ENCODE measurements at places on chromosomes 5 and 9.

DNA sequence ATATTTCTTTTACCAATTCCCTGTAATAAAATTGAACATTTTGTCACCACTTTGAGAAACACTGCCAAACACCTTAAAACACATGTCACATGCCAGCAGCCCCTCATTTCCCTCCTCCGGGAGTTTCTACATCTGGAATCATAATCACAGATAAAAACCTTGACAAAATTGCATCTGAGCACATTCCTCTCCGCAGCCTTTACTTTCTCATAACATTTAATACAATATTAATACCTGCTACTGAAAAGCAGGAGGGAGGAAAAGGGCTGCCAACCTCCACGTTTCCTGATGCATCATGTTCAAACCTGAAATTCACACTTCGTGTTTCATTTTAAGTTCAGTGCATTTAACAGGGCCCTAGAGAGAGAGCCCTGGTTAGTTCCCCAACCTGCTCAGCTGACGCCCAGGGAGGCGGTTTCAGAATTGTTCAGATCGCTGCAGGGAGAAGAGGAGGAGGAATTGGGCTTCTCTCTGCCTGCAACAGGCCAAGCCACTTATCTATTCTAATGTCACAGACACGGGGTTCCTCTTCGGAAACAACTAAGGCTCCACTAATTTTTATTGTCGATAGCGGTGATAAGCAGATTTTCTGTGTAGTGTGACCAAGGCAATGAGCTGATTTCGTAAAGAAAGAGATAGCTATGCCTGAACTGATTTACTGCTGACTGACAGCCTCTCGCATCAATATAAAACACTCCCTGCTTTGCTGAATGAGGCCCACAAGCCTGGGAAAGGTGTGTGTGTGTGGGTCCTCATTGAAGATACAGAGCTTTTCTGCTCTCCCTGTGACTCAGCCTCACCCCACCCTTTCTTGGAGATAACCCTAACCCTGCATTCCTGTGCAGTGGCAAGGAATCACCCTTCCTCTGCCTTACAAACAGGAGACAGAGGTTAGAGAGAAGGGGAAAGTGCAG is 4.9 kb upstream of the LHX2 start:
- peak; percentile 21 for DNase-seq

DNA sequence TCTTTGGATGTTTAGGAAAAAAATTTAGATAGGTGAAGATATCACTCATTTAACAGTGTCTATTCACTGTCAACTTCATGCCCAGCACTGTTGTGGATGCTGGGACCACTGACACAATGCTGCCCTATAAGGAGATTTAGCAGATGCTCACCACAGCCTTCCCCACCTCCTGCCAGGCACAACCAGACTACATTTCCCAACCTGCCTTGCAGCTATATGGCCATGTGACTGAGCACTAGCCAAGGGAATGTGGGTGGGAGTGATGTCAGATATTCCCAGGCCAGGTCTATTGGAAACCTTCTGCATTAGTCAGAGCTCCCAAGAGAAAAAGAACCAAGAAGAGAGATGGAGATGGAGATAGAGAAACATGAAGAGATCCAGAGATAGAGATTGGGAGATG is 302.6 kb upstream of the TAS2R1 start:
- DNase-seq: no peak

GRCh38 chr5:92543201-92543600 is 1037.8 kb downstream of the NR2F1-AS1 start:
- no peak for DNase-seq

GRCh38 chr9:130636648-130637020 is 27.8 kb upstream of the PRDM12 start:
- DNase-seq: no peak

DNA sequence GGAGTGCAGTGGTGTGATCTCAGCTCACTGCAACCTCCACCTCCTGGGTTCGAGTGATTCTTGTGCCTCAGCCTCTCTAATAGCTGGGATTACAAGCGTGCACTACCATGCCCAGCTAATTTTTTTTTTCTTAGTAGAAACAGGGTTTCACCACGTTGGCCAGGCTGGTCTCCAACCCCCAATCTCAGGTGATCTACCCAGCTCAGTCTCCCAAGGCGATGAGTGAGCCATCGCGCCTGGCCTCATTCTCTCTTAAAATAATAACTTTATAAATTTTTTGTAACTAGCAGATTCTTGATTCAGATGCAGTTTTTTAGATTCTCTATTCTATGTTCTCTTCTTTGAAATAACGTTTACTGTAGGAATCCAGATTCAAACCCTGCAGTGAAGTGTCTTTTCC is 127.1 kb downstream of the GDNF start:
- no peak for DNase-seq

- no peak for DNase-seq
These were observed 92.6 kb upstream of the GAS1 start for GRCh38 chr9:87039809-87040392.

DNA sequence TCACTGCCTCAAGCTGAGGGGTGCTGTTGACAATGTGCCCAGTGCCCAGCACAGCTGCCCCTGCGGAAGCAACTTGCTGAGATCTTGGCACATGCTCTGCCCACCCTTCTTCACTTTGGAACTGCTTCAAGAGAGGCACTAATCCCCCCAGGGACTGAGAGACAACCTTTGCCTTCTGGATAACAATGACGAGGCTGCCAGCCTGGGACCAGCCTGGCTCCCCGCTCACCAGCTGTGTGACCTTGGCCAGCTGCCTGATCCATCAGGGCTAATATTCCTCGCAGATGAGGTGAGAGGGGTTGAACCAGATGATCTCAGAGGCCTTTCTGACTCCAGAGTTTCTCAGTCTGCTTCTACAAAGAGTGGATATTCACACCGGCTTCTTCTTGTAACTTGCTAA is 81.0 kb downstream of the SHB start:
- peak; percentile 97 for DNase-seq

DNA sequence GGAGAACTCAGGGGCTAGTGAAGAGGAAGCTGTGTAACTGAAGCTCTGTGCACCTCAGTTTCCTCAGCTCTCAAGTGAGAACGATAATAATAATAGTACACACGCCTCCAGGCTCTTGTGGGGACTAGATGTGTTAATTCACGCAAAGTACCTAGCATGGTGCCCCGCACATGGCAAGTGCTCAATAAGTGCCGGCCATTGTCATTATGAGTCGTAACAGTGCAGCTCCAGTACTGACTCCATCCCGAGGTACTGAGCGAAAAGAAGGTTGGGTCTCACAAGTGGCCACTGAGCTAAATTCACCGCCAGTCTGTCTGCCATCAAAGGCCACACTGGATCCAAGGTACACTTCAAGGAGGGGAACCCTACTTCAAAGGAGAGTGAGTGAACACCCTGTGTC is 40.4 kb downstream of the MED27 start:
- DNase-seq: no peak
